ENCODE measurements at places on chromosomes 4 and X. TPM values are rescaled to one million over a fixed set of nuclear protein-coding genes. Genes with fewer than 3 reads are reported as not detected.
A peak's percentile ranks its signal among the peaks of the same experiment; 100 is the strongest.

The FAM9C gene
- not detected for total RNA-seq

The DGKK gene
- not detected for total RNA-seq

- DNase-seq: no peak
Observed at GRCh38 chr4:145044341-145044740, 53.7 kb downstream of the ANAPC10 start.

DNA sequence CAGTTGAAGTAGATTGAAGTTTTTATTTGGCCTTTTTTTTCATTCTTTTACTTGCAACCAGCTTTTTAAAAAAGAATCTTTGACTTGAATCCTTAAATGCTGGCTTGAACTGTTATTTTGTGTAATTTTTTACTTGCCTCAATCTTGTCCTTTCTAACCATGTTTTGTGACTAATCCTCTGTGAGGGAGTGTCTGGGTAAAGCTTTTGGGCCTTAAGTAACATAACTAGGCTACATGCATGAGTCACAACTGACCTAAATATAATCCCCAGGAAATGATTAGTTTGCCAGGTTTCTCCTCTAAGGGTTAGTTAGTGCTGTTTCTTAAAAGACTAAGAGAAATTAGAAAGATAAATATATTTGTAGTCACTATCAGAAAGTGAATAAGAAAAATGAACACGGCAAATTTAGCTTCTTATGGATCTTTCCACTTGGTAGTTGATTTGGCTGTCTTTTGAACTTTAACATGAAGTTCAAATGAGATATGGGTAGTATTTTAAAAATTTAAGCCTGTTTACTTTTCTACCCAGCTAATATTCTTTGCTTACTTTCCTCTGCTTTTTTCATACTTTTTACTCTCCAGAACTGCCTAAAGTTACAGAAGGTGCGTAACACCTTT, 13.0 kb downstream of the EXOC1 start:
- DNase-seq: peak; percentile 41

- no peak for DNase-seq
Observed at GRCh38 chrX:47749185-47749967, 87.3 kb upstream of the ZNF81 start.

Data from HT-29 (cell line).